ENCODE measurements at places on chromosomes 2 and 18.
A peak's percentile ranks its signal among the peaks of the same experiment; 100 is the strongest.

GRCh38 chr2:180046776-180047175 lies 39.7 kb upstream of the CWC22 start:
- peak; percentile 37 for DNase-seq

DNA sequence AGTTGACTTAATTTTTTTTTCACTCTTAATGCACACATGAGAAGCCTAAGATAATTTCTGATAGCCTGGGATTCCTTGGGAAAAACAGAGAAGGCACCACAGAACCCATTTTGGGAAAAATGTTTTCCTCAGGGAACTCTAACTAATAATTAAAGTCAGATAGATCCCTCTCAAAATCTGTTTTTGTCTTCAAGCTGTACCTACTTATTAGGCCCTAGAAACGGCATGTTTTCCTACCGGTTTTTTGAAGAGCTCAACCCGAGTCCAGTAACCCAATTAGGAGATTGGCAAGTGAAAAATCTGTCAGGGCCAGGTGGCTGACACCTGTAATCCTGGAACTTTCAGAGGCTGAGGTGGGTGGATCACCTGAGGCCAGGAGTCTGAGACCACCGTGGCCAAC lies 16.1 kb upstream of the PDK1 start:
- no peak for DNase-seq

DNA sequence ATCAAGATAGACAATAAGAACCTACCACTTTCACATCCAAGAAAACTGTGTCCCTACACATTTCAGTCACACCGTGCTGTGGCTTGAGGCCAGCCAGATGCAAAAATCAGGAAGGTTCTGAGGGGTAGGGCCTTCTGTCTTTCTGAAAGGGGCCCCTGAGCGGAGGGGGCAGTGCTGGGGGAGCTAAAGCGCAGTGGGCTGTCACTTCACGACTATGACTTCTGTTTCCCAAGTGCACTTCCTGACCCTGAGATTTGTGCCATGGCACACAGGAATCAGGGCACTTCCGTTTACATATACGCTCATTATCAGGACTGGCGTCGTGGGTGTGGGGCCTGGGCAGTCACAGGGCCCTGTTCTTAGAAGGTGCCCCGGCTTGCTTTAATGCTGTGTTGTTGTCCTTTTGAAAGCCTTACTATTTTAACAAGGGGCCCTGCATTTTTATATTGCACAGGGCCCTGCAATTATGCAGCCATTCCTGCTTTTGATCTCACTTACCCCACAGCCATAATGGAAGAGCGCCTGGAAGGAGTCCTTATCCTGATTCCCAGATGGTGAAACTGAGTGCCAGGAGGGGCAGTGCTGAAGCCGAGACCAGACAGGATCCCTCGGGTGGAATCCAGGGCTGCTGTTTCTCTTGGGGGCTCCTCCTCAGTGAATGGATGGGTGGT lies 620 bp downstream of the NGEF start:
- no peak for DNase-seq

GRCh38 chr2:164934401-164935117 lies 20.8 kb downstream of the SLC38A11 start:
- DNase-seq: no peak

DNA sequence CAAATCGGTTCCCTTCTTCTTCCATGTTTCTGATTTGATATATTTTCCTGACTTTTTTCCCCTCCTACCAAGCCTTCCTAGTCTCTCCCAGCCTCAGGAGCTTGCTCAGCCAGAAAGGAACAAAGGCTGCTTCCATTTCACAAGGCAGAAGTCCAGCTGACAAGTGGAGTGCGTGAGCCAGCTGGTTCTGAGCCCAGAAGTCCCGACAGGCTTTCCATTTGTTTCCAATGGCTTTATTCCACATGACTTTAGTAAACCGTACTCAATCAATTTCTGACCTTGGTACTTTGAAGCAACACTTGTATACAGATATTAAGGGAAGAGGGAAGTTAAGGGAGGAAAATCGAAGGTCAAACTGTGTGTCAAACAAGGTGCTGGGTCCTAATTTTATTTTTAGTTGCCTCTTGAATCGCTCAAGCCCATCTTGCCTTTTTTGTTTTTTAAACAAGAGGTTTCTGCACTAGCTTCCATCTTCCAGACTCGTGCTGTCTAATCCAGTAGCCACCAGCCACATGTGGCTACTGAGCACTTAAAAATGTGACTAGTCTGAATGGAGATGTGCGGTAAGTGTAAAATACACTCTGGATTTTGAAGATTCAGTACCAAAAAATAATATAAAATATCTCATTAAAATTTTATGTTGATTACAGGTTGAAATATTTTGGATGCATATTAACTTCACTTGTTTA lies 36.2 kb downstream of the WIPF1 start:
- peak; percentile 85 for DNase-seq

- DNase-seq: no peak
Observed at GRCh38 chr2:156037482-156037881, 295.0 kb downstream of the NR4A2 start.

DNA sequence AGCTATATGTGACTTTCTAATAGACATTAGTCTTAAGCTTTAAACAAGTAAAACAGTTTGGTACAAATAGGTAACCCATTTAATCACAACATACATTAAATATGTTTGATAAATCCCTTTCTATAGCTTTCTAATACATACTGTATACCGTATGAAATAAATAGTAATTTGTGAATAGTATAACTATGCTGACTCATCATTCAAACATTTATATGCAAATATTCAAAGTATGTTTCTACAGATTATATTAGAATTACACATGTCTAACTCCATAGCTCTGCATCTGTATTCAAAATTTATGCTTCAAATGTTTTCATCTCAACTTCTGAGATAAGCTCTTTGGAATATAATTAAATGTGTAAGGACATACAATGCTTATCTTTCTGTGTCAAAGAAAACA lies 142.7 kb upstream of the ZNF804A start:
- DNase-seq: no peak

DNA sequence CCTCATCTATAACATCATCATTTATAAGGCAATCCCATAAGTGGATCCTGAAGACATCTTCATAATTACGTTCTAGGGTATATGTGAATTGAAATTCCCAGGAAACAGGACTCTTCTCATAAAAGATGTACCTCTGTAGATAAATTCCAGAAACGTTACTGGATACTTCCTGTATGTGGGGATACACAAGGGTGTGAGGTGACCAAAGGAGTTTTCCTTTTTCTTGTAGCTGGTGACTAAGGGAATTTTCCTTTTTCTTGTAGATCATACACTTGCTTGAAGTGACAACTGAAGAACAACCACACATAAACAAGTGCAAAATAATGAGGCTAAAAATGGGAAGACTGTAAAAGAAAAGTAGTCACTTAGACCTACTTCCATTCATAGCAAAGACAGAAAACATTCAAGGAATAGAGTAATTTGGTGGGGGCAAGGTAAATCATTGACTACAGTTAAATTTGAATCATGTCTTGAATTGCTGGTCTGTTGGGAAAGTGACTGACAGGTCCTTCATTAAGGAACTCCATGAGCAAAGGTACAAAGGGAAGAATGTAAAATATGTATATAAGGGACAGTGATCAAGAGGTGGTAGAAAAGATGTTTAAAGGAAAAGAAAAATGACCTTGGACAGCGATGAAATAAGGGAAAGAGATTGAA lies 53.2 kb upstream of the UBE2E3 start:
- DNase-seq: no peak

GRCh38 chr2:205287316-205287715 lies 395.0 kb upstream of the NRP2 start:
- DNase-seq: no peak

DNA sequence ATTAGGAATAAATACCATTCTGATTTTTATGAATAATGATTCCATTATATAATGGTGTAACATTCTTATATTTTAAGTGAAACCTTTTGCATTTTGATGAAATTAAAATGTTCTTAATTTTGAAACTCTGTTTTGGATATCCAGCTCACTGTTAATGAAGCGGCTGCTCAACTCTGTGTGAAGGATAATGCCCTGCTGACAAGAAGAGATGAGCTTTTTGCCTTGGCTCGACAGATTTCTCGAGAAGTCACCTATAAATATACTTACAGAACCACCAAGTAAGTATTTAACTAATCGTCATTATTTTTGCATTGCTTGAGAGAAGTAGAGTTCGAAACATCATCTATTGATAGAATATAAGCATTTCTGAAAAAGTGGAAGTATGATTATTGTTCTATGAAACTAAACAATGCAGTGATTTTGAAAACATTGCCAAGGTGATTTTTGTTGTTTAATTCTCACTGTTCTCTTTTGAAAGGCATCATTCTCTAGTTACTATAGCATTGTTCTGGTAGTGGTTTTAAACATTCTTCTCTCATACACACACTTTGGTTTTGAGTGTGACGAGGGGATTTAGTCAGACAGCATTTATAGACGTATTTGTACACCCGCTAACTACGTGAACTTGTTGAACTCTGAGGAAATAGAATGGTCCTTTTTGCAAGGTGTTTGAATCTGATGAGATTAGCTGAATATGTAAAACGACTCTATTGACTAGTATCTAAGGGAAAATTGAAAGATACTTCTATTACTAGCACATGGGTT lies 21.5 kb downstream of the NAB1 start:
- DNase-seq: no peak

DNA sequence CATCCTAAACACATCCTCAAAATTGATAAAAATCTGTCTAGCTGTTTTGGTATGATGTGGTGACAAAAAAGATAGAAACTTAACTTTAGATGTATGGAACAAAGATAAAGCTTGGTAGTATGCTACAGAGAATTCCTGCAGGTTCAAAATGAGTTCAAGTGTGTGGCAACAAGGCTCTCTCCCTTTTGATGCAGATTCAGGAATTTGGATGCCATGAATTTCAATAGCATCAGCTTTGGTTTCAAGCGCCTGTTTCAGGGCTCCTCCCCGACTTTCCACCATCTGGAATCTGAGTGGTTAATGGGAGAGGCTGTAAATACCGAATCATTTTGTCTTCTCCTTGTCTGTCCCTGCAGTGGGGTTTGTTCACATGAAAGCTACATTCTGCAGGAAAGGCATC lies 180.6 kb downstream of the MTX2 start:
- no peak for DNase-seq

GRCh38 chr2:20357638-20358389 lies 7.2 kb upstream of the PUM2 start:
- DNase-seq: no peak

GRCh38 chr18:46892842-46893241 lies 24.5 kb downstream of the PIAS2 start:
- DNase-seq: no peak

DNA sequence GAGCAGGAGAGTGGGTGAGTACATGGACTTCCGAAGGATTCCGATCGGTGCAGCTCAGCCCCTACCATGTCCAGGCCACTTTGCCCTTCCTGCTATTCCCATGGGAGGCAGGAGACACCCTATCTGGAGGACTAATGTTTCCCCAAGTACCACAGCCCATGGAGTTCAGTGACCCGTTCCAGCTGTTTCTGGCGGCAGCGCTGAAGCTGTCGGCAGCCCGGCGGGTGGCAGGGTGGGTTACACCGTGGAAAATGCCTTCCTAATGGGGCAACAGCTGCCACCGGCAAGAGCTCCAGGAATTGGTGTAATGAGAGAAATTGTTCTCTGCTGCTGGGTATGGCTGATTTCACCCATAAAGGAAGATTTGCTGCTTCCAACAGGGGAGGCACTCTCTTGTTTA lies 98.3 kb downstream of the MYCN start:
- DNase-seq: no peak

DNA sequence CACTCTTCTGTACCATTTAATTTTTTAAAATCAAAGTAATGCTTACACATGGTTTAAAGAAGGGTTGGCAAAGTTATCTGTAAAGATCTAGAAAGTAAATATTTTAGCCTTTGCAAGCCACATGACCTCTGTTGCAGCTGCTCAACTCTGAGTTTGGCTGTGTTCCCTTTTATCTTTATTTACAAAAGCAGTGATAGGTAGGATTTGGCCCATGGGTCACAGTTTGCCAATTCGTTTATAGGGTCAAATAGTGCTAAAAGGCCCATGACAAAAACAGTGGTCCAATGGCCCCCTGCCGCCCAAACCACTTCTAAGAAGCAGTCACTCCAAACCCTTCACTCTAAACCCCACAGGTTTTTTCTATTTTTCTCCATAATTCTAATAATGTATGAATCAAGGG lies 124.8 kb downstream of the PARD3B start:
- no peak for DNase-seq

DNA sequence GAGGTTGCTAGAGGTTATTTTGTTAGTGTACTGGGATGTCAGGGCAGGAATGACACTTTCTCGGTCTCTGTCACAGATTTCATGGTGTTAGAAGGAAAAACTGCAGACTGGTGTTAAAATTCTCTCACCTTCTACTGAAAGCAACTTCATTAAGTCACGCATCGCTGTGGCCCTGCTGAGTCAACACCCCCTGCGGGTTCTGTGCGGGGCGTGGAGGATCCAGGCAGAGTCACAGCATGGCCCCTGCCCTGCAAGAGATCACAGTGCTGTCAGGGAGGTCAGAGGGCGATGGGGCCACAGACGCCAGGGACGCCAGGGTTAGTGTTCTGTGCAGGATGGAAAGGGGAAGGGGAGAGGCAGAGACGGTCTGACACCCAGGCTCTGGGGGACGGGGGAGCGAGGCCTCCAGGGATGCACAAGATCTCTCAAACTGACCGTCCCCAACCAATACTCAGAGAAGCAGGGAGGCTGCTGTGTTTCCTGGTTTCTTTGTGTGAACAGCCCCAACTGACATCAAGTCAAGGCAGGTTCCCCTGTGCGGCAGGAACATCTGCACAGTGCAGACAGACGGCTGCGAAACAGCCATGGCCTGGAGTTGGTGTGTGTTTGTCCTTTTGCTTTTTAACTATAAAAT lies 354.9 kb upstream of the SALL3 start:
- DNase-seq: no peak

GRCh38 chr18:68676913-68677312 lies 38.0 kb downstream of the TMX3 start:
- DNase-seq: peak; percentile 39

DNA sequence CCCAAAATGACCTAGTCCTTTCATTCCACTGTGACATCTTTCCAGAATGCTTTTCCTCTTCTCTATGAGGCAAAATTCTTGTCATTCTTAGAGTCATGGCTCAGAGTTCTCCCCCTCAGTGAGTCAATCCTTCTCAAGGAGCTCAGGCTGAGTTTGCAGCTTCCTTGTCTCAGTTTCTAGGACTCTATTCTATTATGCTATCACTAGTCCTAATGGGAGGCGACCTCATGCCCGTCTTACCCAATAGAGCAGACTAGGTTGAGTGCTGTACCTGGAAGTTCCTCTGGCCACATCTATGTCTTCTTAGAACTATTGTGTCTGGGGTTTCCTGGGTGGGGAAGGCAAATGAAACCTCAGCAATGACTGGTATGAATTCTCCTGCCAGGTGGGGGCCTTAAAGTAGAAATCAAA lies 51.5 kb downstream of the HAUS1 start:
- DNase-seq: peak; percentile 51

- DNase-seq: peak; percentile 94
Observed at GRCh38 chr2:226701052-226701451, 98.6 kb downstream of the IRS1 start.

All from fibroblast of lung (primary cell).